Caki2 (cell line): ENCODE measurements at places on chromosomes 3 and 15. TPM values are rescaled to one million over a fixed set of nuclear protein-coding genes. Genes with fewer than 3 reads are reported as not detected.

Gene HRG
- not detected in 2 replicates for total RNA-seq

Gene LMCD1
- 28.6 and 50.1 TPM in 2 replicates for total RNA-seq

- no peak for DNase-seq
Observed at GRCh38 chr3:197709135-197709534, 27.6 kb downstream of the RUBCN start.

DNA sequence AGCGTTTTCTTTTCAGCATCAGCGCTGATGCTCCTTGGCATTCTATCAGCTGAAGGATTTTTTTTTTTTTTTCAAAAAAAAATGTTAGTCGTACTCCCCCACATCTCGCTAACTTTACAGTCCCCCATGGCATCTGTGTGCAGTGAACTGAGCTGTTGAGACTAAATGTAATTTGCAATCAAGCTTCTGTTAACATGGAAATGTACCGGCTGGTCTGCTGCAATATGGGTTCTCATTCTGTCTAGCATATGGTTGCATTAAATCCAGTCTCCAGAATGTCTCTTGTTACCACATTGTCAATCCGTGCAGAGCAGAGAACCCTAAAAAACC, 32.2 kb upstream of the TPRG1 start:
- DNase-seq = no peak

DNA sequence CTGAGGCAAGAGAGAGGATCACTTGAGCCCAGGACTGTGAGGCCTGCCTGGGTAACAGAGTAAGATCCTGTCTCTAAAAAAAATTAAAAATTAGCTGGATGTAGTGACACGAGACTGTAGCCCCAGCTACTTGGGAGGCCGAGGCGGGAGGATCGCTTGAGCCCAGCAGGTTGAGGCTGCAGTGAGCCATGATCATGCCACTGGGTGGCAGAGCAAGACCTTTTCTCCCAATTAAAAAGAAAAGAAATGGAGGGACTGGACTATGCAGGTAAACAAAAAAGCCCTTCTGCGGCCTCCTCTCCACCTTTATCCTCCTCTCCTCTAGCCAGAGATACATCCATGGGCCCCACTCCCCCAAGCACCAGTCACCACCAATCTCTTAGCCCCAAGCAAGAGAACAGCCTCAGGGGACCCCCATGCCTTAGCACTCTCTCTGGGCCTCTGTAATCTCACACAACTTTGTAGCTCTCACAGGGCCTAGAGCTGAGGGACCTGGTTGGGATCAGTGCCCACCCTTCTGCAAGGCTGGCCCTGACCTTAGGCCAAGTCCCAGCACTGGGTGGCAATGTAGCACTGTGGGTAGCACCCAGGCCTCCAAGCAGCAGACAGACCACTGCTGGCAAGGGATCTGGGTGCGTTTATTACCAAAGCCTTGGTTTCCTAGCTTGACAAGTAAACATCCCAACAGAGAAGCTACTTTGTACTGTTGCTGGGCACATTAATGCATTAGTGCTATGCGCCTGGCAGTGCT, 43.4 kb downstream of the FAM174B start:
- DNase-seq = no peak

GRCh38 chr15:87747087-87747486, 509.5 kb downstream of the NTRK3 start:
- DNase-seq = no peak

Gene CSPG5
- total RNA-seq = 4.4 and 12.5 TPM in 2 replicates

- no peak for DNase-seq
Observed at GRCh38 chr15:65286069-65286703, 497 bp downstream of the PARP16 start.

GRCh38 chr15:80203361-80203885, 48.6 kb downstream of the CTXND1 start:
- no peak for DNase-seq

Gene DAPK2
- 3.5 and 6.0 TPM in 2 replicates for total RNA-seq

DNA sequence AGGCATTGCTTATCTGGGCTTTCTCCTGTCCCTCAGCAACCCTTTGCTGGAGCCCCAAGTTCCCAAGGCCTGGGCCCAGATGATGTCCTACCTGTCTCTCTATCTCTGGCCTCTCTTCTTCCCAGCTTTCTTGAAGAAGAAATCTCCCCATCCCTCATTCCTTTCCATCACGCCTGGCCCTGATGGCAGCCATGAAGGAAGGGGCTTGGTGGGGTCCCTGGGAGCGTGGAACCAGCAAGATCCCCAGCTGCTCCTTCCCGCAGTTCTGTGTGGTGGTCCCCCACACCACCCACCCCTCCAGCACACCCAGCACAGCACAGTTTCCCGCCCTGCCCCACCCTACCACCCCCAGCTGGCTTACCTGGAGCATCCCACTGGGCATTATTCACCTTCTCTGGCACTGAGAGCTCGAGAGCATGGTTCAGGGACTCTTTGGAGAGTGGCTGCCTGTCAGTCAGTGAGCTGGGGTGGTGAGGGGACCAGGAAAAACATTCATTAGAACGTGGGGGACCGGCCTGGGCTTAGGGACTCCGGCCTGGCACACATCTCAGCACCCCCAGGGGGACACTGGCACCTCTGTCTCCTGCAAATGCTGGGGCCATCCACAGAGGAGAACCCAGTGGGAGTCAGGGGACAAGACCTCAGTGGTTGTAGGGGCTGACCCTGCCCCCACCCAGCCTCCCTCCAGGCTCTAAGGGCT, 26.6 kb downstream of the ACSBG1 start:
- DNase-seq = no peak

- DNase-seq = no peak
Observed at GRCh38 chr3:156360083-156360482, 194.8 kb downstream of the SSR3 start.

GRCh38 chr3:66053550-66054094, 14.9 kb upstream of the MAGI1 start:
- no peak for DNase-seq

Gene CRTAP
- total RNA-seq = 239 and 275 TPM in 2 replicates

Gene ANKUB1
- not detected in 2 replicates for total RNA-seq

Gene DAZL
- not detected in 2 replicates for total RNA-seq

DNA sequence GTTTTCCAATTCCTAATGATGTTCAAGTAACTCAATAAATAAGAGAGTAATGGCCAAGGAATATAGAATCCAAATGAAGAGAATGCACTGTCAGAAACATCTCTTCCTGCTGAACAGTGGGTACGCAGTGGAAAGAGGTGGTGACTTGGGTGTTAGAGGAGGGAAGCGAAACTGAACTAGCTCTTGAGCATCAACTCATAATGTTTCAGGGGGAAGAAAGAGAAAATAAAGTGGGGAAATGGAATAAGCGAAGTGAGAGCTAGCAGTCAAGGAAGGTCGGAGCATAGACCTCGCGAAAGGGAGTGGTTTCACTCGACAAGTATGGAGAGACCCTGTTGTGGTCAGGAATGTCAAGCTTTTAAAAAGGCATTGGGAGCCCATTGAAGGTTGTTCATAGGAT, 309.5 kb downstream of the GAP43 start:
- DNase-seq = no peak

DNA sequence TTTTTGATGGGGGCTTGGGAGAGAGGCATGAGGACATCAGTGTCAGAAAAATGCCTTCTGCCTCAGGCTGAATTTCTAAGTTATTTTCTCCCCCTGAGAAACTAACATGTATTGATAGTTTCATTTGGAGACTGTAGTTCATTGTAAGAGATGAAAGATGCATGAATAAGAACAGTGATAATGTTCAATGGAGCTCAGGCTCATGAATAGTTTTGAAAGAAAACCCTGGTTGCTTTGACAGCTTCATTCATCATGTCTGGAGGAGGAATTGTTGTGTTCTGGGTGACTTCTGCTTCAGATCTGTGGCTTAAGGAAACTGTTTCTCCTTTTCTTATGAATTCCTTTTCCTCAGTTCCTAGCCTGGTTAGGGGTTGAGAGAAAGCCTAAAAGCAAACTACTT, 204.0 kb upstream of the LRRC3B start:
- no peak for DNase-seq

DNA sequence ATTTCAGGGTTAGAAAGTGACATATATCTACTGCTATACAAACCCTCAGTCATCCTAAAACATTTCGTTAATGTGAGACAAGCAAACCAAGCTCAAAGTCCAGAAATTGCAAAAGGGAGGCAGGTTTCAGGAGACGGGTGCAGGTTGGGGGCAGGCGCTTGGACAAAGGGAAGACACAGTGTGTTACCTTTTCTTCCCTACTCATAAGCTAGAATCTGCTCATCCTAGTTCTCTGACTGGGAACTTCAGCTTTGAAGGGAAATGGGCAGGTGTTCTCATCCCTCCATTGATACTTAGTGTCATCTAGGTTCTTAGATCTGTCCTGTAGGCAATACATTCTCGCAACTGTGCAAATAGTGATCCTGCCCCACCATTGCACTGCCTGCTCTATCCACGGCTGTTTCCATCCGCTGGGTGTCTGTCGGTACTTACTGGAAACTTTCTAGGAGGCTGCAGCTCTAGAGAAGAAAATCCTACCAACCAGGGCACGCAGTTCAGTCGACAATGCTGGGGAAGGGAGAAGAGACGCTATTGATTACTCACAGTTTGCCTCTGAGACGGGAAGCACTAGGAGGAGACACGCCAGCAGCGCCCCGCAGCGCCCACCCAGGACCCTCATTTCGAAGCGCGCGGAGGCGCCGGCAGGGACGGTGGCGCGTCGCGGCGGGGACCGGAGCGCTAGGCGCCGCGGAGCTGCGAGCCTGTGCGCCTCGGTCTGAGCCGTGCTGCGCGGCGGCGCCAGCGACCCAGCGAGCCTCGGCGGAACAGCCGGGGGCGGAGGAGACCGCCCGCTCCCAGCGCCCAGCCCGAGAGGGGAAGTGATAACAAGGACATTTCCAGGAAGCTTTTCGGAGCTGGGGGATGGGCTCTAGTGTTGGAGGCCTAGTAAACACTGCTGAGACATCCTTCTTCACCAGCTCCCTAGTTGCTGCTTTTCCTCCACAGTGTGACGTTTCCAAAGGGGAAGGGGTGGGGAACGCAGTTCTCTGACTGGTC, at the start of gene PROS1:
Gene PROS1 (minus strand): TSS at position 766 of the 996 bp plus-strand sequence. CDS start 147 bp downstream, at position 619.
- peak; percentile 56 for DNase-seq

Gene IL1RAP
- 2.2 and 9.5 TPM in 2 replicates for total RNA-seq

- no peak for DNase-seq
Observed at GRCh38 chr15:99132122-99132521, 27.2 kb downstream of the SYNM start.

Gene DNAH12
- 0.07 TPM in 1 of 2 replicates, not detected in the other for total RNA-seq

DNA sequence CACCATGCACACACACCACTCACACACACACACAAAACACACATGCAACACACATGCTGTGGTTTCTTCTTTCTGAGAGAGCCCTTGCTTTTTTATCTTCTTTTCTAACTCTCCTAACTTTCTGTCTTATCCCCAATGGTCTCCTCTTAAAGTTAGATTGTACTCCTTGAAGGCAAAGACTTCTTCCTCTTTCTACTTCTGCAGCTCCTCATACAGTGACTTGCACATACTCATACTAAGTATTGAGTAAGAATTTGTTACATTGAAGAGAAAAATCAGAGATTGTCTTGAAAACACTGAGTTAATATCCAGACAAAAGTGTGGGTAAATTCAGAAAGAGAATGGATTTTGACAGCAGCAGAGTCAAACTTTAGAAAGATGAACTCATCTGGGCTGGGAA, 64.4 kb downstream of the GTPBP8 start:
- no peak for DNase-seq

- no peak for DNase-seq
Observed at GRCh38 chr3:8953313-8953712, 10.0 kb downstream of the RAD18 start.

- peak; percentile 88 for DNase-seq
Observed at GRCh38 chr3:51340013-51340829, 44.9 kb upstream of the MANF start.

DNA sequence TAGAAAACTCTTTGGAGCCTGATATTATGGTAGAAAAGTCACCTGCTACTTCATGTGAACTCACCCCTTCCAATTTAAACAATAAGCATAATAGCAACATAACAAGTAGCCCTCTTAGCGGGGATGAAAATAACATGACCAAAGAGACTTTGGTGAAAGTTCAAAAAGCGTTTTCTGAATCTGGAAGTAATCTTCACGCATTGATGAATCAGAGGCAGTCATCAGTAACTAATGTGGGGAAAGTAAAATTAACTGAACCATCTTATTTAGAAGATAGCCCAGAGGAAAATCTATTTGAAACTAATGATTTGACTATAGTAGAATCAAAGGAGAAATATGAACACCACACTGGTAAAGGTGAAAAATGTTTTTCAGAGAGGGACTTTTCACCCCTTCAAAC, 5.1 kb upstream of the SCG5 start:
- DNase-seq = no peak

DNA sequence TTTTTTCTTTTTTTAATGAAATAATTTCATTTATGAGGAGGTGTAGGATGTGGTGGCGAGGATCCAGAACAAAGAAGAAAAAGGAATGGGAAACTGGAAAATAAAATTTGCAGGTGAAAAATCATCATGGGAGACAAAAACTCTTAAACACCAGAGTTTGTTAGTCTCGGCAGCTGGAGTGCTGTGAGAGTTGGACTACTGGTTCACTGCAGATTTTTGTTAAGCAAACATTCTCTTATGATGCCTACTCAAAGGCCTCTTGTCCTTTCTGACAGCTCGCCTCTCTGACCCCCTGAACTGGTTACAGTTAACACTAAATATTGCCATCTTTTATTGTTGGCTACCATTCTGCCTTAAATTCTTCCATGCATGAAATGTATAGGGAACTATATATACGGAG, 152.4 kb upstream of the DPH6 start:
- DNase-seq = no peak

- no peak for DNase-seq
Observed at GRCh38 chr15:31435261-31435911, 108.8 kb downstream of the KLF13 start.

GRCh38 chr3:10647376-10647775, 142.0 kb upstream of the ATP2B2 start:
- no peak for DNase-seq

DNA sequence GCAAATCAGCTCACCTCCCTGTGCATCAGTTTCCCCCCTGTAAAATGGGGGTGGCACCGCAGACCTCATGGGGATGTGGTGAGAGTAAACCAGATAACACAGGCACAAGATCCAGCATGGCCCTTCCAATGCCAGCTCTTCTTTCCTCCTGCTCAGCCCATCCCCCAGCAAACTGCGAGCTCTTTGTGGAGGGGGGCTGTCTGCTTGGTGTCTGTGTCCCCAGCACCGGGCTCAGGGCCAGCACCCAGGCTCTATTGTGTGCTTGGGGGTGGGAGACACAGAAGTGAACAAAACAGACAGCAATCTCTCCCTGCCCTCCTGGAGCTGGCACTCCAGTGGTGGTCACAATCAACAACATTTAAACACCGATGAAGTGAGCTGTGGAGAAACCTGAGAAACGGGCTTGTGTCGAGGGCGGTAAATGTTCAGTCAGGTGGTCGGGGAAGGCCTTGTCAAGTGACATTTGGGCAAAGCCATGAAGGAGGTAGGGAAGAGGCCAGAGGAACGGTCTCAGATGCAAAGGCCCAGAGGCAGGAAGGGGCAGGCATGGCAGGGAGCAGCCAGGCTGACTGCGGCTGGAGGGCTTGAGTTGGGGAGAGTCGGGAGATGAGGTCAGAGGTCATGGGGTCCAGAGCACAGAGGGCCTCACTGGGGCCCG, 28.4 kb downstream of the GRIP2 start:
- no peak for DNase-seq

DNA sequence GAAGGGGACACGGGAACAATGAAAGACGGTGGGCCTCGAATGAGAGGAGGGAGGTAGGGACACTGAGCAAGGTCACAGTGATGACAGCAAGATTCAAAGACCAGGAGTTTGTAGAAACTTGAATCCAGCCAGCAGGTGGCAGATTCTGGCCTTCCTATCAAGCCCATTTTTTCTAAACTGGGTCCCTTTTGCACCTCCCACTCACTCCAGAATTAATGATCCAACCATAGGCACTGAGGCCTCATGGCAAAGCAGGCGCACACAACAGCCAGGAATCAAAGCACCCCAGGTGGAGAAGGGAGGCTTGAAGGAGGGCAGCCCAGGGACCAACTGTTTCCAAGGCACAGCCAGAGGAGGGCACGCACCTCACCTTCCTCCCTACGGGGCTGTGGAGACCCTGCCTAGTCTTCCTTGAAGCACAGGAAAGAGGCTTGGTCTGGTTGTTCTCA, 90.2 kb downstream of the ANP32A start:
- DNase-seq = peak; percentile 27
